ENCODE measurements at places on chromosomes 13 and 19. TPM values are rescaled to one million over a fixed set of nuclear protein-coding genes. Genes with fewer than 3 reads are reported as not detected.

The NOVA2 gene
- total RNA-seq, result not detected

The ZNF112 gene
- total RNA-seq, result 9.2 TPM

The ZNF71 gene
- 10.5 TPM for total RNA-seq

The ATP4A gene
- not detected for total RNA-seq

The ATP1A3 gene
- total RNA-seq, result 0.14 TPM

The LRRC8E gene
- total RNA-seq, result 5.9 TPM

The ARHGEF18 gene
- total RNA-seq, result 36.2 TPM

The CAB39L gene
- 10.8 TPM for total RNA-seq

The LRRC4B gene
- total RNA-seq, result 0.18 TPM

The CFAP97D2 gene
- not detected for total RNA-seq

The IZUMO2 gene
- not detected for total RNA-seq

The NKG7 gene
- not detected for total RNA-seq

The ZNF93 gene
- 10.7 TPM for total RNA-seq

The N4BP2L1 gene
- 0.59 TPM for total RNA-seq

The RPL13A gene
- total RNA-seq, result 2,408 TPM

The ZNF606 gene
- total RNA-seq, result 14.3 TPM

The PRR19 gene
- total RNA-seq, result 0.37 TPM

The EPSTI1 gene
- total RNA-seq, result 2.7 TPM

The ELANE gene
- total RNA-seq, result not detected

The TSSK6 gene
- 1.2 TPM for total RNA-seq

The NAPSA gene
- 0.30 TPM for total RNA-seq

The ZNF285 gene
- total RNA-seq, result 5.6 TPM

The IGFL1 gene
- not detected for total RNA-seq

The ARL11 gene
- not detected for total RNA-seq

The ZNF724 gene
- total RNA-seq, result 1.8 TPM

The IRGC gene
- total RNA-seq, result not detected

The SPTBN4 gene
- total RNA-seq, result 0.97 TPM

The PHLDB3 gene
- total RNA-seq, result 14.7 TPM

The SLC10A2 gene
- total RNA-seq, result not detected

The SAFB gene
- total RNA-seq, result 44.3 TPM

The PSPN gene
- 1.4 TPM for total RNA-seq

The ZNF780A gene
- total RNA-seq, result 19.6 TPM

The CGB1 gene
- not detected for total RNA-seq

The GPALPP1 gene
- total RNA-seq, result 27.0 TPM
